ENCODE measurements at places on chromosomes 5 and 9.

DNA sequence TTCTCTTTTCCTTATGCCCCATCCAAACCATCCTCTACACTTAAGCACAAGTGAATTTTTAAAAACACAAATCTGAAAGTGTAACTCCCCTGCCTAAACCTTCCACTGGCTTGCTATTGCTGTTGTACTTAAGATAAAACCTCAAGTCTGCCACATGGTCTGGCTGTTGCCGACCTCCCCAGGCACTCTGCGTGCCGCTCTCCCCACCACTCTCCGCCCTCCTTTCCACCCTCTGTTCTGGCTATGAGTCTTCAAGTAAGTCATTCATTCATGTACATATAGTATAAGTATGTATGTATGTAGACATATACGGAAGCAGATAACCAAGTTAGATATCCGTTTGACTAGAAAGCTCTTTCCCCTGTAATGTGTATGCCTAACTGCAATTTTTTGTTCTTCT, 94.7 kb upstream of the ANKRD55 start:
- DNase-seq, result no peak

- no peak for DNase-seq
Observed at GRCh38 chr5:61811052-61811451, 479.0 kb downstream of the ZSWIM6 start.

DNA sequence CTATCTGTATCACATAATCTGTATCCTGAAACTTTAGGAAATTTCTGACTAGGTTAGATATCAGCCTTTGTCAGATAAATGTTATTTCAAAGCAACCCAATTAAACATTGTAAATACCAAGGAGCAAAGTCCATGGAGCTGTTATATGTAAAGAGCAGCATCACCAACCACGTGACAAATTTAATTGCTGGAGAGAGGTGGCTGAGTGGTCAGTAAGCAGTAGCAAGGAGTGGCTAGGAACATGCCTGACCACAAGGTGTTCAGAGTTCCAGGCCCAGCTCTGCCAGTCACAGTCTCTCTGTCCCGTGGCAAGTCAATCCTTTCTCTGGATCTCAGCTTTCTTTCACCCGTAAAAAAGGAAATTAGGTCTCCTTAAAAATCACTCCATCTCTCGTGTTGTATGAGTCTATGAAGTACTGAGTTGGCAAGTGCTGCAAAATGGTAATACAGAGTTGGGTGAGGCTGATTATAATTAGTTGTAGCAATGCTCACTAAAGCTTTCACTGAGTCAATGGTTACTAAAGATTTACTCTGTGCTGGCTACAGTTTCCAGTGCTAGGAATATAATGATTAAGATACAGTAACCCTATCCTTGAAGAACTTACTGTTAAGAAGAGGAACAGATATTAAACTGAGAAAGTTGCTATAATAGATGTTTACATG, 166.1 kb downstream of the GNAQ start:
- DNase-seq, result no peak

GRCh38 chr5:41787265-41787664, 83.0 kb downstream of the OXCT1 start:
- no peak for DNase-seq

GRCh38 chr5:139677736-139678613, 29.8 kb downstream of the CXXC5 start:
- no peak for DNase-seq

- no peak for DNase-seq
Observed at GRCh38 chr5:55899344-55899743, 48.2 kb downstream of the IL31RA start.

DNA sequence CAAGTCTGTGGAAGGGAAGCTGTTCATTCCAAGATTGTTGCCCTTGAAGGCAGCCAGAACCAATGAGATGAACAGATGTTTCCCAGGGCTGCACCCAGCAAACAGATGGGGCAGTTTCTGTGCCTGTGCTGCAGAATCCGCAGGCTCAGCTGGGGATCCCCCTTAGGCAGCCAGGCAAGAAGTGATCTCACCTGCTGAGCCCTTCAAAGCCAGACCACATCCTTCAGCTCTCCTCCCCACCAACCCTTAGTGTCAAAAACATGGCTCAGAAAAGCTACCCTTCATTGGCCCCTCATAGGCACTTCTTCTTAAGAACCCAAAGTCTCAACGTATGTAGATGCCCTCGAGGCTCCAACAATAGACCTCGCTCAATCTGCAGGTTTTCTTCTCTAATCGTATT, 626.7 kb downstream of the CCDC171 start:
- no peak for DNase-seq

- peak; percentile 7 for DNase-seq
Observed at GRCh38 chr9:87812375-87813118, 70.1 kb upstream of the SPATA31E1 start.

GRCh38 chr9:71675105-71675856, 93.0 kb downstream of the CEMIP2 start:
- no peak for DNase-seq

DNA sequence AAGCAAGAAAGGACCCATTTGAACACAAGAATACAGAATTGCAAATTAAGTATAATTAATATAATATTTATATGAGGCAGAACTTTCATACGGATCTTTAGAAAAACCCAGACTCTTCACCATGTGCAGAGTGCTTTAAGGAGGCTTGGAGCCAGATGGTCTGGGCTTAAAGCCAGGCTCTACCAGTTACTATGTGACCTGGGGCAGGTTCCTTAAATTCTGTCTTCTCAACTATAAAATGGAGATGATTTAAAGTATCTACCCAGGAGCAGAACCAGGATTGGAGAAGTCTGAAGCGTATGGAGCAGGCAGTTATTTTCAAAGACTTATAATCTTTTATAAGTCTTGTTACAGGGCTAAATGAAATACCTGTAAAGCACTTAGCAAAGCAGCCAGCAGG, 202.1 kb downstream of the TSSK1B start:
- no peak for DNase-seq

DNA sequence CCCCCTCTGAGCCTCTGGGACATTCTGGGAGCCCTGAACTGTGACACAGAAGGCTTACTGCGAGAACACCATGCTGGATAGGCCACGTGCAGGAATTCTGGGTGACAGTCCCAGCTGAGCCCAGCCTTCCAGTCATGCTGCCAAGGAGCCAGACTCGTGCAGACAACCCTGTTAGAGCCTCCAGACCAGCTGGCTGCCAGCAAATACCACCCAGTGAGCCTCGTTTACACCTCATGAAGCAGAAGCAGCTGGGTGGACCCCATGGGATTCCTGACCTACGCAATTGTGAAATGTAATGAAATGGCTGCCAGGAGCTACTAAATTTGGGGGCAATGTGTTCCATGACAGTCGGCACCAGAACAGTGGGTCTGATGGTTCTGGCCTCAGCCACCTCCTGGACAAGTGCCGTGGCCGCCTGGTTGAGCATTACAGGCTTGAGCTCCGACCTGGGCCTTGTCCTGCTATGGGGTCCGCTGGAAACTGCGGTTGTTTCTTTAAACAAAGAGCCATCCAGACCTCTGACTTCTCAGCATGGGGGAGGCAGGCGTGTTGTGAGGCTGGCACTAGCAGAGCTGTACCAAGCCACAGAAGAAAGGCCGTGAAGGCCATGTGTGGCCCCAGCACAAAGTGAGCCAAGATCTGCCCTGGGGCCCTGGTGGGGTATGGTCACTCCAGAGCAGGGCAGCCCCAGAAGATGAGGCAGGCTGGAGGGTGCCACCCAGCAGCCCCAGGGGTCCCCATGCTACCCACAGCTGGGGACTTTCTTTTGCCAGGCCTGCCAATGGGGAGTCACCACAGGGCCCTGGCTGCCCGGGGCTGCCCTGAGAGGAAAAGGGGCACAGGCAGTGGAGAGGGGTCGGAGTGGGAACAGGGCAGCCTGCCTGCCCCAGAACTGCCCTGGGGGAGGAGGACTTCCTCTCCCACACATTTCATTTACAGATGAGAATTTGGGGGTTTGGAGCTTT, 19.3 kb upstream of the RXRA start:
- no peak for DNase-seq

DNA sequence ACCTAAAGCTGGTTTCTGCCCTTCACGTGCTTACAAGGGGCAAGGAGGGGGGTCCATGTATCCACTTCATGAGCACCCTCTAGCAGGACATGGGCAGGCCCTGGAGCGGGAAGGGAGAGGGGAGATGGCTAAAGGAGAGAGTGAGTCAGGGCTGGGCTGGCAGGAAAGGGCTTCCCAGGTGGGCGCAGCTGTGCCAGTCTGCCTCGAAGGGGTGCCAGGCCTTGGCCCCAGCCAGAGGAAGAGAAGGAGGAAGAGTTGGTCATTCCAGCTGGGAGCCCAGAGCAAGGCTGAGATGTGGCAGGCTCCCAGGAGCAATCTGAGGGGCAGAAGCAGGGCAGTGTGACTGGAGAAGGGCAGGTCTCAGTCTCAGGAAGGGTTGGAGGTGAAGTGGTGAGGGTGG, 24.7 kb downstream of the TRIM14 start:
- no peak for DNase-seq

GRCh38 chr5:108371263-108371662, 10.6 kb downstream of the FBXL17 start:
- no peak for DNase-seq

DNA sequence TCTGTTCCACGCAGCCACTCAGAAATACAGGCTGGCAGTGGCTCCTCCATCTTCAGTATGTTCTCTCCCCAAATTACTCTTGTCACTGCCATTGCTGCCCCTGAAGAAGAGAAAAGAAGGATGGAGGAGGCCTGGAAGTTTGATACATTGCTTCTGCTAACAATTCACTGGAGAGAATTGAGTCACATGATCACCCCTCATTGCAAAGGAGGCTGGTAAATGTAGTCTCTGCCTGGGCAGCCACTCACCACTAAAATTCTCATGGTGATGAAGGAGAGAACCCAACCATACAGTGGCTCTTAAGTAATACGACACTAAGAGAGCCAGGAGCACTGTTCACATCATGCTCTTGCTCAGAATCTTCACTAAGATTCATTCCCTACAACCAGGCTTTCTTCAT, 112.0 kb downstream of the DOCK8 start:
- DNase-seq, result no peak

- DNase-seq, result no peak
Observed at GRCh38 chr5:155260798-155261197, 247.2 kb downstream of the KIF4B start.

DNA sequence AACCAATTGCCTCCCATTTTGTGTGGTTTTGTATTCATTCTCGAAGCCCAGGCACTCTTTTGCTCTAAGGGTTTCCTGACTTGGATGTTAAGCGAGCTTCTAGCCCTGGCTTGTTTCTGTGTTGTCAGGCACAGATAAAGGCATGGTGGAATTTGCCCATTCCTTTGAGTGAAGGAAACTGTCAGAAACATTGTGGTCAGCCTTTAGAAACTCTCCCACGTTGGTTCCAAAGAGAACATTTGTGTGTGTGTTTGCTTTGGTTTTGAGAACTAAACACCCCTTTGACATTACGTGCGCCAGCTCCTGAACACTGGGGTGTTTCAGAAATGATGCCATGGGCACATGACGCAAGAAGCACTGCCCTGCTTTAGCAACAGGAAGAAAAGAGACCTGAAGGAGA, 320.9 kb downstream of the NTRK2 start:
- DNase-seq, result no peak
